ENCODE measurements at places on chromosomes 1 and 21. TPM values are rescaled to one million over a fixed set of nuclear protein-coding genes. Genes with fewer than 3 reads are reported as not detected.

DNA sequence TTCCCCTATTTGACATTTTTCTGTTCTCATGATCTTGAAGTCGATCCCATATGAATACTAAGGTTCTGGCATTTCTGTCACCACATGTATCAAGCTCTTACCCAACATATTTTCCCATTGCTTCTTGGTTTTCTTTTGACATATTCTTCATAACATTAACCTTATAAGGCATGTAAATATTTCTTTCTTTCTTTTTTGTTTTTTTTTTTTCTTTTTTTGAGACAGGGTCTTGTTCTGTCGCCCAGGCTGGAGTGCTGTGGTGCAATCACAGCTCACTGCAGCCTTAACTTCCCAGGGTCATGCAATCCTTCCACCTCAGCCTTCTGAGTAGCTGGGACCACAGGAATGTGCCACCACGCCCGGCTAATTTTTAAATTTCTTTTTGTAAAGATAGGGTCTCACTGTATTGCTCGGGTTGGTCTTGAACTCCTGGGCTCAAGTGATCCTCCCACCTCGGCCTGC, 33.1 kb upstream of the ERRFI1 start:
- DNase-seq = no peak

Gene UQCRH
- 191 TPM for total RNA-seq

Gene AHCTF1
- 38.2 TPM for total RNA-seq

DNA sequence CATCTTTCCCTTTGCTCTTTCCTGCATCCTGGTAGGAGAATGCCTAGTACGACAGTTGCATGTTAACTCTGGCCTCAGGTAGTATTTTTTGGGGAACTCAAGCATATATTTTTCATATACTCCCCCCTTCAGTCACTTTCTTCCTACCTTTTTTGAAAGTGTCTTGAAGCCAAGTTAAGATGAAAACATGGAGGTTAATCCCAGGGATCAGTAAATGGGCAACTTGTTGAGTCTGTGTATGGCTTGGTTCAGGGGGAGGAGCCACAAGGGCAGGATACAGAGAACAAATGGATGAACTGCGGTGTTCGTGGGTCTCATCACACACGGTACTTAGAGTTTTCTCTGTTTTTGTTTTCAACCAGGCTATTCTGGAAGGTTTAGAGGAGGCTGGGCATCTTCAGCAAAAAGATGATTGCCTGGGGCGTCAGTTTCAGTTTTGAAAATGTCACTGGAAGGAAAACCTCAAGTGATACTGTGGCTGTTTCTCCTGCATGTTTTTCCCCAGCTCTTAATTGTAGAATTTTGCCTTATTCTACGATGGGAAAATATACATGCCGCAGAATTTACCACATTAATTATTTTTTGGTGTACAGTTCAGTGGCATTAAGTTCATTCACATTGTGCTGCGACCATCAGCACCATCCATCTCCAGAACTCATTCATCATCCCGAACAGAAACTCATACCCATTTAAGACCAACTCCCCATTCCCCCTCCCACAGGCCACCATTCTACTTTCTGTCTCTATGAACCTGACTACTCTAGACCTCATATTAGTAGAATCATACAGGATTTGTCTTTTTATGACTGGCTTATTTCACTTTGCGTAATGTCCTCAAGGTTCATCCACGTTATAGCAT, 71.5 kb downstream of the MAP10 start:
- no peak for DNase-seq

Gene FAAH
- 0.46 TPM for total RNA-seq

Gene HSPA6
- total RNA-seq = 0.13 TPM

DNA sequence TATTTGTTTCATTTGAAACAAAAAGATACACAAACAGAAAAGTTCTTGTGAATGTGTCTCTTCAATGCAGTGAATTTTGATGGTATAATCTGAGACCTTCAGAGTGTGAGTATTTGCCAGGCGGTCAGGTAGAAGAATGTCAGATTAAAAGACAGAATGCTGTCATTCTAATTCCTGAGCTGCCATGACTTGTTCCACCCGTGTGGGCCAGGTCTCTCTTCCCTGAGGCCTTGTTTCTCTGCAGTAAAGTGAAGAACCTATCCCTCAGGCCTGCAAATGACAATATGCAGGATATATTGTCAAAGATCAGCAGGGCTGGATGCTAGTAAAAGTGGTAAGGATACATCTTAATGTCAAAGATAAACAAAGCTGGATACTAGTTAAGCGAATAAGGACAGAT, 111.4 kb downstream of the ZP4 start:
- no peak for DNase-seq

Gene BOLA1
- total RNA-seq = 12.0 TPM

Gene TPTE
- total RNA-seq = not detected

- no peak for DNase-seq
Measured at GRCh38 chr1:41891199-41891896, 27.4 kb downstream of the HIVEP3 start.

- no peak for DNase-seq
Measured at GRCh38 chr1:21935891-21936365, 1.2 kb downstream of the HSPG2 start.

DNA sequence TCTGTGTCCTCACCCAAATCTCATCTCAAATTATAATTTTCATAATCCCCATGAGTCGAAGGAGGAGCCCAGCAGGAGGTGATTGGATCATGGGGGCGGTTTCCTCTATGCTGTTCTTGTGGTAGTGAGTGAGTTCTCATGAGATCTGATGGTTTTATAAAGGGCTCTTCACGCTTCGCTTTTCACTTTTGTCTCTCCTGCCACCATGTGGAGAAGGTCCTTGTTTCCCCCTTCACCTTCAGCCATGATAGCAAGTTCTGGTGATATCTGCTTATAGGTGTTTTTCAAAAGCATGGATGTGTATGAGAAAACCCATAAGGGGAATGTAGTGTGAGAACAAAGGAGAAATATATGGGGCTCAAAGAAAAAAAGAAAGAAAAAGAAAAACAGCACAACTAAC, 405.9 kb upstream of the RGS18 start:
- DNase-seq = no peak

GRCh38 chr1:159248311-159248710, 43.6 kb downstream of the ACKR1 start:
- no peak for DNase-seq

Gene OR2T33
- not detected for total RNA-seq

Measured in pulmonary artery endothelial cell (primary cell).